ENCODE measurements at places on chromosomes 2 and 18. TPM values are rescaled to one million over a fixed set of nuclear protein-coding genes. Genes with fewer than 3 reads are reported as not detected.
A peak's percentile ranks its signal among the peaks of the same experiment; 100 is the strongest.

FAM228A gene
- not detected for polyA plus RNA-seq

DNA sequence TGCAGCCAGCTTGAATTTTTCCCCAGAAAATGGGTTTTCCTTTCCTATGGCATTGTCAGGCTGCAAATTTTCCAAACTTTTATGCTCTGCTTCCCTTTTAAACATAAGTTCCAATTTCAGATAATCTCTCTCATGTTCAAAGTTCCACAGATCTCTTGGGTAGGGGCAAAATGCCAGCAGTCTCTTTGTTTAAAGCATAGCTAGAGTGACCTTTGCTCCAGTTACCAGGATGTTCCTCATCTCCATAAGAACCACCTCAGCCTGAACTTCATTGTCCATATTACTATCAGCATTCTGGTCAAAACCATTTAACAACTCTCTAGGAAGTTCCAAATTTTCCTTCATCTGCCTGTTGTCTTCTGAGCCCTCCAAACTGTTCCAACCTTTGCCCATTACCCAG lies 68.3 kb downstream of the SGPP2 start:
- DNase-seq = no peak

GRCh38 chr2:70192516-70192915 lies 1.7 kb upstream of the C2orf42 start:
- DNase-seq = no peak

LYG2 gene
- not detected for polyA plus RNA-seq

GRCh38 chr2:39027421-39027820 lies 93.4 kb downstream of the SOS1 start:
- no peak for DNase-seq

- no peak for DNase-seq
These were observed 223.9 kb downstream of the ERBB4 start for GRCh38 chr2:212314680-212315079.

CKAP2L gene
- 1.6 TPM for polyA plus RNA-seq

DNA sequence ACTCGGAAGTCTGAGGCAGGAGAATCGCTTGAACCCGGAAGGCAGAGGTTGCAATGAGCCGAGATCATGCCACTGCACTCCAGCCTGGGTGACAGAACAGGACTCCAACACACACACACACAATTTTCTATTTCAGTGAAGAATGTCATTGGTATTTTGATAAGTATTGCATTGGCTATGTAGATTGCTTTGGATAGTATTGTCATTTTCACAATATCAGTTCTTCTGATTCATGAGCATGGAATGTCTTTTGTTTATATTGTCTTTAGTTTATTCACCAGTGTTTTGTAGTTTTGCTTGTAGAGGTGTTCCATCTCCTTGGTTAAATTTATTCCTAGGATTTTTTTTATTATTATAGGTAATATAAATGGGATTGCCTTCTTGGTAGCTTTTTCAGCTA lies 693.4 kb upstream of the SYT4 start:
- no peak for DNase-seq

- no peak for DNase-seq
These were observed 94.9 kb downstream of the SLC4A3 start for GRCh38 chr2:219722276-219722879.

DNA sequence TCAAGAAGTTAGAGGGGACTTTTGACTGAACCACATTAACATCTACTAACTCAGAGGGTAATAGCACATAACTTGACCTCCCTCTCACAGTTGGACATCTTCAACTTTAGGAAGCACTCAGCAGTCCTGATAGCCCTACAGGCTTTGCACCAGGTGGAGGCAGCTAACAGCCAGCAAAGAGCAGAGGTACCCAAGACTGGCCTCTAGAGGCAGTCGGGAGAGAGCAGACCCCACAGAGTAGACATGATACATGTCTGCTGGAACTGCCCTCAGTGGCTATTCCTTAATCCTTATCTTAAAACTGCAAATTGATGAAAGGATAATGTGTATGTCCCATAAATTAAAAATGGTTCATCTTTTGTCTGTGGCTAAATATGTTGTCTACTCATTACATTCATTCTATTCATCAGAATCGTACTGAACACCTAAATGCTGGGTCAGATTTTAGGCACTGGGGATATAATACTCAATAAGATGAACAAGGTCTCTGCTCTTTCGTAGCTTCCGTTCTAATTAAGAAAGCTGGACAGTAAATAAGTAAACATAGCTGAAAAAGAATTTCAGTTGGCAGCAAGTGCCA lies 49.8 kb downstream of the CAB39 start:
- peak; percentile 10 for DNase-seq

ITGB6 gene
- polyA plus RNA-seq = not detected

All from H1 (cell line).